ENCODE measurements at places on chromosomes 11 and 22.

GRCh38 chr11:93248602-93249001 is 50.8 kb upstream of the SLC36A4 start:
- no peak for DNase-seq

GRCh38 chr11:79579063-79579462 is 138.2 kb upstream of the TENM4 start:
- no peak for DNase-seq

- no peak for DNase-seq
Observed at GRCh38 chr11:44963136-44963535, 12.5 kb upstream of the TP53I11 start.

DNA sequence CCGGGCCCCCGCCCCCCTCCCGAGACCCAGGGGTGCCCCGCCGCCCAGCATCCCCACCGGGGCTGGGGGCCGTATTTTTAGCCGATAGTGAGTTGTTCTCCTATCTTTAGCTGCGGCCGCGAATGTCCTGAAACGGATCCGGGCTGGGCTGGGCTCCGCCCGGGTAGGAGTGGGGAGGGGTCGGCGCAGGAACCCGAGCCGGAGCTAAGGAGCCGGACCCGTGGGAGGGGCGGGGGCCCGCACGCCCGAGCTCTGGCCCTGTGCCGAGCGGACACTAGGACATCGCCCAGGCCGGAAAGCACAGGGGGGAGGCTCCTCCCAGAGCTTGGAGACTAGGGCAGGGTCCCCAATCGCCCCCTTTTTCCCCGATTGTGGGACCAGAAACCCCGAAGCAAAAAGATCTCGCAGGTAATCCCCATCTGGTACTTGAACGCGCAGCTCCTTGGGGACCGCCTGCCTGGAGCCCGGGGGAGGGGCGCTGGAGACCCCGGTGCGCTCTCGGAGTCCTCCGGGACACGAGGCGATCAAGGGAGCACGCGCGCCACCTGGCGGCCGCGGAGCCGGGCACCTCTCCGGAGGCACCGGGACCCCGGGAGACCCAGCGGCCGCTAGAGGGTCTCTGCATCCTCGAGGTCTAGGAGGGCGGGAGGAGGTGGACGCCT is 669 bp downstream of the CDC42EP2 start:
- peak; percentile 78 for DNase-seq

DNA sequence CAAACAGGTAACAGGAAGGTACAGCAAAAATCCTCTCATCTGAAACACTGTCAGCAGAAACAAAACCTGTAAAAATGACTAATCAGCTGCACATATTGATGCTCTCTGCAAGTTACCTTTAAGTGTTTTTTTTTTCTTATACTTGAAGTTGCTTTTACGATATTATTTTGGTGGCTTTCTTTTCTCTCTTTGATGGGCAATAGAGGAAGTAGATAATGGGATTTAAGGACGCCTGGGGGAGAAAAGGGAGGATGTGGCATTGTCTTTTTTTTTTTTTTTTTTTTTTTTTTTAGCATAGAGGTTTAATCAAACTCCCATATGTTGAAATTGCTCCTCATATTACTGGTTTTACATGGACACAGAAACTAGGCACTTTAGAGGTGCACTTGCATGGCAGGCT is 11.4 kb upstream of the ADSL start:
- DNase-seq: no peak

GRCh38 chr11:68942095-68942620 is 38.5 kb downstream of the IGHMBP2 start:
- DNase-seq: no peak

GRCh38 chr11:70019576-70020011 is 58.5 kb upstream of the ANO1 start:
- no peak for DNase-seq
